ENCODE measurements at places on chromosomes 2 and 18.

- DNase-seq: no peak
Observed at GRCh38 chr18:73556904-73557303, 590.7 kb downstream of the FBXO15 start.

- no peak for DNase-seq
Observed at GRCh38 chr2:150468350-150468960, 19.0 kb downstream of the RND3 start.

DNA sequence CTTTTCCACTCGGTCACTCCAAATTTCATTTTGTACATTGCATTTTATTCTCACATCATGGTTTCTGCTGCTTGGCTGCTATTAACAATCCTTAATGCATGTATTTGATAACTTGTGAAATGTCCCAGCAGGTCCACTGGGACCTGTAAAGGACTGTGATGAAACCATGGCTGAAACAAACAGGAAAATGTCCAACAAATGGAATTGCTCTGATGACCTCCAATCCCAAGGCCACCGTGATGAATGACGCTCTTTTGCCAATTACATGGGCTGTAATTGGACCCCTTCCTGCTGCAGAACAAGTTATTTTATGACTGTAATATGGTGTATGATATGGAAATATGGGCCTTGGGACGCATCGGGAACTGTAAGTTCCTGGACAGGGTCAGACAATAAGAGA is 224.2 kb upstream of the CXCR4 start:
- no peak for DNase-seq

GRCh38 chr2:47487498-47487875 is 84.5 kb downstream of the MSH2 start:
- DNase-seq: no peak

DNA sequence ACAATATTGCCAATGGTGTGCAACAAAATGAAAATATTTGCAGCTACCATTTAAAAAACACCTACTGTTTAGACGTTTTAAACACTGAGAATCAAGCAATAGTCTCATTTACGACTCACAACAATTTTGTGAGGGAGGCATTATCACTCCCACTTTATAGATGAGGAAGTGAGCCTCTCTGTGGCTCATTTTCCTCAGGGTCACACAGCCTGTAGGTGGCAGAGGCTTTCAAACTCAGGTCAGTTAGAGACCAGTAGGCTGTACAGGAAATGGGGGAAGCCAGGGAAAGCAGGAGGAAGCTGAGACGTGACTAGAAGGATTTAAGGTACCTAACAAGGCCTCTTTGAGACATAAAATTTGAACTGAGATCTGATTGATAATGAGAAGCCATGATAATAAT is 95.0 kb upstream of the ZNF521 start:
- DNase-seq: no peak

- no peak for DNase-seq
Observed at GRCh38 chr18:65146482-65147021, 604.3 kb upstream of the CDH7 start.

GRCh38 chr2:200617156-200618053 is 31.6 kb downstream of the AOX1 start:
- no peak for DNase-seq

Data from astrocyte of the spinal cord (primary cell).